ENCODE measurements at places on chromosomes 12 and 14.
A peak's percentile ranks its signal among the peaks of the same experiment; 100 is the strongest.

DNA sequence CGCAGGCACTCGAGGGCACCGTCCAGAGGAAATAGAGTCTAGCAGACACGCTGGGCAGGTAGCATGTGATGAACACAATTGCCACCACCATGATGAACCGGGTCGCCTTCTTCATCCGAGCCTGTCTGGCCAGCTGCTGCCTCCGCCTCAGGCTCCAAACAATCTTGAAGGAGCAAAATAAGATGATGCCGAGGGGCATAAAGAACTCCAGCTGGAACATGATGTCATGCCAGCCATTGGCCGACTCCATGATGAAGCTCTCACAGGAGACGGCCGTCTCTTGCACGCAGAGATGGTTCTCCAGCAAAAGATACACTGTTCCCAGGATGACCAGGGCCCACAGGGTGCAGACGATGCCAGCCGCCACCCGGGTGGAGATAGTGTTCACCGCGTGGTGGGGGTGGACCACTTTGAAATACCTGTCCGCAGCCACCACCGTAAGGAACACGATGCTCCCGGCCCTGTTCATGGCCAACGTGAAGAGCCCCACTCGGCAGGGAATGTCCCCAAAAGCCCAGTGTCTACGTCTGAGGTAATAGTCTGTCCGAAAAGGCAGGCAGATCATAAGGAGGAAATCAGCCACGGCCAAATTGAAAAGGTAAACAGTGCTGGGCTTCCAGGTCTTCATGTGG, 945 bp downstream of the HCAR1 start:
- DNase-seq, result no peak

GRCh38 chr12:88325076-88325815, 183.1 kb downstream of the TMTC3 start:
- DNase-seq, result no peak

- no peak for DNase-seq
Observed at GRCh38 chr14:100740196-100740825, 13.6 kb downstream of the DLK1 start.

- peak; percentile 93 for DNase-seq
Observed at GRCh38 chr12:51368640-51369517, 22.3 kb downstream of the GALNT6 start.

DNA sequence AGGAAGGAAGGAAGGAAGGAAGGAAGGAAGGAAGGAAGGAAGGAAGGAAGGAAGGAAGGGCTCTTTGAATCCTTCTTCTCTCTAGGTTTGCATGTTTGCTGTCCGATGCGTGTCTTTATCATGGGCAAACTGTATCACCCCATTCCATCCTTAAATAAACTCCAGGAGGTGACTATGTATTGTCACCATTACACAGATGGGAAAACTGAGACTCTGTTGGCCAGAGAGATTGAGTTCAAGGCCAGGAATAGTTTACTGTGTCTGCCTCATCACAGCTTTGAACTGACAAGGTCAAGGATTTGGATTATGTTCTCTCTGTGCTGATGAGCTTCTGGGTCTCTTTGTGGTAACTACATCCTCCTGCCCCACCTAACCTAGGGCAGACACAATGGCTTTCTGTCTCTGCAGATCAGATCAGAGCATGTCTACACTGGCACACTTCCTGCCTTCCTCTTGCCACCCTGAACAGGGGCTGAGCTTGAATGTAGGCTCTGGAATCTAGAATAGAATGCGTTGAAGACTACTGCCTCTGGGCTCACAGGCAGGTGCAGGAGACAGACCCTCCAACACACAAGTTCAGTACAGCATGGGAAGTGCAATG, 78.9 kb upstream of the MAP1LC3B2 start:
- DNase-seq, result no peak

GRCh38 chr14:99944241-99944651, 121.0 kb upstream of the EVL start:
- DNase-seq, result no peak

- no peak for DNase-seq
Observed at GRCh38 chr12:46410495-46410894, 37.9 kb upstream of the SLC38A2 start.

DNA sequence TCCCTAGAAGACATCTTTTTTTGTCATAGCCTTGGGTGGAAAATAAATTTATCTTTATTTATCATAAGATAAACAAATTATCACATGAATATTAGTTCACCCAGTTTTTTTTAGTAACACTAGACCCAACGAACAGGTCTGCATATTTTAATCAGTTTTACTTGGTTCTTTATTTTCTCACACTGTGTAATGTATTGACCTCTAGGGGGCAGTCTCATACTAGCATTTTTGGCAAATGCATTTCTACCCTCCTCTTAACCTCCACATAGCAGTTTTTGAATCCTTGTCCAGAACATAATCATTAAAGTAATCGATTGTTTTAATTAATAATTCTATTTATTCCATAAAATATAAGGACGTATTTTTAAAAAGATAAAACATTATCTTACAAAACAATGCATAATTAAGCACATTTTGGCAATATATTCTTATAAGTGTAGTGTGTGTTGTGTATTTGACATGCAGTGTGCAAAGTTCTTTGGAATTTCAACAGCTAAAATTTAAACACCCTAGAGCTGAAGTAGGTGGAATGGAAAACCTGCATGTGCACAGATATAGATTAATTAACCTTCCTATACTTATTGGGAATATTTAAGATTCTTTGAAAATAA, 31.6 kb upstream of the PTPRQ start:
- DNase-seq, result peak; percentile 2

DNA sequence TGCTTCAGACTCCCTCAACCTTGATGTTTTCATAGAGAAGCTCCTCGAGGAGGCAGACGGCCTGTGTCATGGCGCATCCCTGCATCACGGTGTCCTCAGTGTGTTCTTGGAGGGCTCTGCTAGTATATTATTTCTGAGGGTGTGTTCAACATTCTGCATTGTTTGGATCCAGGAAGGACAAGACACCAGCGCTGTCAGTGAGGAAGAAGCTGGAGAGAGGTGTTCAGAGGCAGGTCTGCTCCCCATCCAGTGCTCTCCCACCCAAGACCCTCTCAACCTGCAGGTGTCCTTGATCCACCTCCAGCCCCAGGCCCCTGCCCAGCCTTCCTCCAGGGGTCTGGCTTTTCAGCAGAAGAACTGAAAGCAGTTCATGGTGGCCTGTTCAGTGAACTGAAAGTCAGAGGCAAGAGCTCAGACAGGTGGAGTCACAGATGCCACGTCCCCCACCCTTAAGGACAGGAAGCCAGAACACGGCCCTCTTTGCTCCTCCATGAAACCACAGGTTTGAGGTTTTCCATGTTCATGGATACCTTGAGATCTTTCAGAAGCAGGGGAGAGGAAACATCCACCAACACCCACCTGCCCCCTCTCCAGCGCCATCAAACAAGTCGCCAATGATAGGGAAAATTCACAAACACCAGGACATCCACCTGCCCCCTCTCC, 37.4 kb downstream of the DIO3 start:
- DNase-seq, result no peak

DNA sequence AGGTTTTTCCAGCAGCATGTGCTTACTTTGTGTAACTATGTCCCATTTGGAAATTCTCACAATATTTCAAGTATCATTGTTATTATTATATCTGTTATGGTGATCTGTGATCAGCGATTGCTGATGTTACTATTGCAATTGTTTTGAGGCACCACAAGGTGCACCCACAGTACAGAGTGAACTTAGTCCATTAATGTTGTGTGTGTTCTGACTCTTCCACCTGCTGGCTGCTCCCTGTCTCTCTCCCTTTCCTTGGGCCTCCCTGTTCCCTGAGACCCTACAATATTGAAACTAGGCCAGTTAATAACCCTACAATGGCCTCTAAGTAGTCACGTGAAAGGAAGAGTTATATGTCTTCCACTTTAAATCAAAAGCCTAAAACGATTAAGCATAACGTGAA, 153.9 kb downstream of the PIK3C2G start:
- no peak for DNase-seq

DNA sequence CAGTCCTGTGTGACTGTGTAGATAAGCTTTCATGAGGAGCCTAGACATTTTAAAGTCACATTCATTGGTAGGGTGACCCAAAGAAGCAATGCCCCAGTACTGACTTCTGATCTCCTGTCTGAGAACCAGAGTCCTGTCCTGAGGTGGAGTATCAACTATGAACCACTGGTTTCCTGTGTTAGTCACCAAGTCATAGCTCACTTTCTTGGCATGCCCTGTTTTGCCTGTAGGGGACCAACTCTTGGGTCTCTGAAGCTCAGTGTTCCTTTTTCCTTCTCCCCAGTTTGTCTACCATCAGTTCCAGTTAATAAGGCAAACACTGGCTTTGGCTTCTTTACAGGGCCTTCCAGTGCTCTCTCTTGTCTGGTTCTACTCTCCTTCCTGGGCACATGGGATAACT, 97.4 kb downstream of the C12orf75 start:
- DNase-seq, result no peak

DNA sequence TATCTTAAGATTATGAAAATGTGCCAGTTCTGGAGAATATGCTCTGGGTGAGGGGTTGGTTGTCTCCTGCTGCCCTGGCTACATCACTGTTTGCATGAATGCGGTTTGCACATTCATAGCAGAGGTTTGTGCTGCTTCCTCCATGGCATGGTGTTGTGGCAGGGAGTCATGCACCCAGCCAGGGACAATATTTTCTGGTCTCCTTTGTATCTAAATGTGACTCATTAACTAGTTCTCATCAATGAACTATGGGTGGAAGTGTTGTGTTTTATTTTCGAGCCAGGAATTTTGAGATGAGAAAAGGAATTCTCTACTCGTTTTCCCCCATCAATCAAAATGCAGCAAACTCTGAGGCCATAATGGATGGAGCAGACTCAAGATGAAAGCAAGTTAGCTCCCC, 527.3 kb downstream of the SNAPC1 start:
- no peak for DNase-seq

DNA sequence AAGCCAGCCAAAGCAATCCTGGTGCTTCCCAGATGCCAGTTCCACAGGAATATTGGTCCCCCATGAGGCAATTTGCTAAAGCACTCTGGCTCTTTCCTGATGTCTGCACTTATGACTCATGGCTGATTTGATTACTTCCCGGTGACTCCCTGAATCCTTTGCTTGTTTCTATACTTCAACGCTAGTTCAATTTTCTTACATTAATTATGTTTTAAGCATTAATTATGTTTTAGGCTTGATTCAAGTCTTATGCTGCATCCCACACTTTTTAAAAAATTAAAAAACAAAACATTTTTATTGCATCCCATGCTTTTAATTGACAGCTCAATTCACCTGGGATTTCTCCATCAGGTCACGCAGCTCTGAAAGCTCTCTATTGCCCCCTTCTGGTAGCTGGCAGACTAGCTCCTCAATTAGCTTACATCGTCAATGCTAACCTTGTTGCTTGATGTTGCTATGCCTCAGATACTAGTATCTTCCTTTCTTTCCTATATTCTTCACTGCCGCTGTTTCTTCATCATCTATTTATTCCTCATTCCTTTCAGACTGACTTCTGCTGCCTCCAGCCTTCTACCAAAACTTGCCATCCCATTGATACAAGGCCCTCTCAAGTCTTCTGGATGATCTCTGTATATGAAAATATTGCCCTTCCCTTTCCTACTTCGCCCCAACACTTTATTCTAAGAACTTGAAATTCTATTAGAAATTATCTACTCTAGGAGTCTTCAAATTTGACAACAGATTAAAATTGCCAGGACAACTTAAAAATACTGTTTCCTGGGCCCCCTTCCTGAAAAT, 32.0 kb downstream of the TSHR start:
- peak; percentile 76 for DNase-seq

DNA sequence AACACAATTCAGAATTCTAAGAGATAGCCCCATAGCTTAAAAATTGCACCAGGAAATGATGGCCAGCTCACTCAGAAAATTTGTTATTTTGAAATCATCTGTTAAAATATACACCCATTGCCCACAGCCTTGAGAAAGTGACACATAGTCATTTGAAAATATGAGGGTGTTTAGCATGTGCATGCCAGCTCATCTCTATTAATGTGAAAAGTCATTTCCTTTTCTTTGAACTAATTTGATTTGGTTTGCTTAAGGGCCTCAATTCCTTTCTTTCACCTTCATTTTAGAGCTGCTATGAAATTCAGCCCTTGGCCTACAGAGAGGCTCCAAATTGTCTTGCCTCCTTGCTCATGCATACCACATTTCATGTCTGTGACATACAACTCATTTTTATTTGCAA, 241.4 kb downstream of the PHLDA1 start:
- no peak for DNase-seq
